ENCODE measurements at places on chromosomes 6 and 20.

GRCh38 chr6:89385156-89385667 is 26.9 kb downstream of the RRAGD start:
- no peak for DNase-seq

- no peak for DNase-seq
Measured at GRCh38 chr20:43576108-43576507, 14.6 kb upstream of the IFT52 start.

GRCh38 chr6:106974336-106974998 is at the start of gene CD24:
Gene CD24, minus strand, starts transcription at chr6:106974729. Its CDS starts 83 bp downstream, at chr6:106974646.
- DNase-seq, result no peak

- DNase-seq, result no peak
Measured at GRCh38 chr6:24574809-24575208, 71.2 kb downstream of the KIAA0319 start.

- no peak for DNase-seq
Measured at GRCh38 chr20:61570646-61571195, 318.7 kb downstream of the CDH4 start.

- peak; percentile 36 for DNase-seq
Measured at GRCh38 chr6:30357678-30358540, 13.0 kb downstream of the RPP21 start.

GRCh38 chr6:111992851-111993250 is 61.1 kb upstream of the CCN6 start:
- no peak for DNase-seq

GRCh38 chr6:53532061-53532797 is 12.7 kb downstream of the GCLC start:
- no peak for DNase-seq

- DNase-seq, result no peak
Measured at GRCh38 chr20:5056801-5057599, 55.7 kb upstream of the SLC23A2 start.

DNA sequence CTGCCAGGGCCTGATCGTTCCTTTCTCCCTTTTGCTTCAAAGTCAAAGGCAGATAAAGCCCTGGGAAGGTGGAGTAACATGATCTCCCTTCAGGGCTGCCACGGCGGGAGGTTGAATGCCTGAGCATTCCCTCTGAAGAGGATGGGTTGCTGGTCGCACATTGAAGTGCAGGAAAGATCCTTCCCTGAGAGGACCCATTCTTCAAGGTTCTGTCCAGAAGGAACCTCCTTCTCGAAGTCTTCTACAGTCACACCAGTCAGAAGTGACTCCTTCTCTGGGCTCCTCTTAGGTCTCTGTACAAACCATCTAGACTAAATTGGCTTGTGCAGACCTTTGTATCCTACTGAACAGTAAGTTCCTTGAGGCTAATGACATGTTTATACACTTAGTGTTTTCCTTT is 192.6 kb upstream of the VGLL2 start:
- no peak for DNase-seq

DNA sequence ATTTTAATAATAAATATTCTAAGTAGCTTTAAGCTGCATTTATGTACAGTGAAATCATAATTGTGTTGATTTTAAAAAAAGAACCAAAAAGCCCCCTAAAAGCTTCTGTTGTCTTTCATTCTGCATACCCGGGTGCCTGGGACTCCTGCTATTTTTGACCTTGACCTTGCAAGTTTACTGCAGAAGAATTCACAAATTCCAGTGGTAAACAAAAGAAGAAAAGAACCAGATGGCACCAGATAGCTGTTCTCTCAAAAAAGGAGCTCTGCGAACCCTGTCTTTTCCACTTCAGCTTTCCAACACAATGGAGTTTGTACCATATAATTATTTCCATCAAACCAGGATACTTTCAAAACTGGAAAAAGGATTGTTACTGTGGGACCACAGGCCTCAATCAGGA is 363.3 kb downstream of the SMOC2 start:
- no peak for DNase-seq

DNA sequence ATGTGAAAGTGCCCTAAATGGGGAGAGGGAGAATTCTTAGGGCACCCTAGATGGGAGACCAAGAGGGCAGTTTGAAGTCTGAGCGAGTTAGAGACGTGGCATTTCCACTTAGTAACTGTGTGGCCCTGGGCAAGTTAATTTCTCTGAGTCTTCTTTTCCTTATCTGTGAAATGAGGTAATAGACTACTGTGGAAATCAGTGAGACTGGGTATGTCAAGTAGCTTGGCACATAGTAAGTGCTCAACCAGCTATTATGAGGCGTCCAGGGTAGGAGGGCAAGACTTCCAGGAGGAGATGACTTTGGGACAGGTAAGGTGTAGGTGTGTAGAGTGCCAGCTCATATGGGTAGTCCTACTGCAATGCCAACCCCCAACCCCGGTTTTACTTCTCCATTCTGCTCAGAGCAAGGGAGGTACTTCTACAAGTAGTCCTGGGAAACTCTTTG is 770 bp downstream of the KIF3B start:
- no peak for DNase-seq

GRCh38 chr6:155523821-155524651 is 68.4 kb upstream of the NOX3 start:
- no peak for DNase-seq

- DNase-seq, result peak; percentile 69
Measured at GRCh38 chr6:16985513-16986284, 116.2 kb upstream of the STMND1 start.

DNA sequence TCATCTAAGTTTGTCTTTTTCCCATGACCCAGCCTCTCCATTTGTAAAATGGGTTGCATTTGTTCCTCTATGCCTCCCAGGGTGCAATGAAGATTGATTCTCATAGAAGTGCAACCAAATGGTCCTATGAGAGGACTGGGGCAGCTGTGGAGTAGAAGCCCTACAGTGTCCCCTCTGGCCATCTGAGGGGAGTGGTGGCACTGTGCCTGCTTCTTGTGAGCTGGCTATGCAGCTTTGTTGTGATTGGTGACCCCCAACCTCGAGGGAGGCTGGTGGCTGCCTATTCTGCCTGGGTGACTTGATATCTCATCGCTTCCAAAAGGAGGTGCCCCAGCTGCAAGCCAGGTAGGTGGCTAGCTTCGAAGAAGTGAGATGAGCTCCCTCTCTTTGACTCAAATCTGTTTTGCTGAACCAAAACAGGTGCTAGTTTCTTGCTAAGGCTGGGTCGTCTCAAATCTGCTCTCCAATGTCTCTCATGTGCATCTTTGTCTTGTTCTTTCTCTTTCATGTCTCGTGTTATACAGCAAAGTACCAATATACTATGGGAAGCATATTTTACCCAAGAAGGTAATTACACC is 33.9 kb downstream of the TXLNB start:
- no peak for DNase-seq

- DNase-seq, result no peak
Measured at GRCh38 chr6:117266257-117267053, 1.1 kb downstream of the VGLL2 start.

GRCh38 chr6:121439926-121440325 is 4.5 kb downstream of the GJA1 start:
- no peak for DNase-seq

DNA sequence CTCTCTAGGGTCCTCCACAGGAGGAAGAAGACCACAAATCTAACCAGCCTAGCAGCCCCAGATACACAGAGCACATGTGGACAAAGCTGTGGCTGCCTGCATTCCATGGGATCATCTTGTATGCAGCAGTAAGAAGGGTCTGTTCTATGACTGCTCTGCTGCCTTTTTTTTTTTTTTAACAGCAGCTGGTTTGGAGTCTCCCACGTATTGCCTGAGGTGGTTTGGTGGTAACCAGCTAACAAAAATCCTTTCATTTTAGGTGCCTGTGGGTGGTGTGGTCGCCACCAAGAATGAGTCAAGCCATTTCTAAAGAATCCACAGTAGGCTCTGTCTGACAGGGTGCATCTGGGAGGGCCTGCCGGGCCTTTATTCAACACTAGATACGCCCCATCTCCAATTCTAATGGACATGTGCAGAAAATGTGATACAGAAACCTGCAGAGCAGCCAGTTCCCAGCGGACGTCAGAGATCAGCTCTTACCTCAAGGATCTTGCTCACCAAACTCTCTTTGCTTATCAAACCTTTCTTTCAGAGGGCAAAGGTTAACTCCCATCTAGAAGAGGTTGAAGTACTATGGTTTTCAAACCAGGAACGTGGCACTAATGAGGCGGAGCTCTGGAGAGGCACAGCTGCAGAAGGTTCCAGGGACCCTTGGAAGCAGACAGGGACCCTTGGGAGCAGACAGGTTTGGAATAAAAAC is 32.0 kb downstream of the GNAS-AS1 start:
- peak; percentile 42 for DNase-seq

DNA sequence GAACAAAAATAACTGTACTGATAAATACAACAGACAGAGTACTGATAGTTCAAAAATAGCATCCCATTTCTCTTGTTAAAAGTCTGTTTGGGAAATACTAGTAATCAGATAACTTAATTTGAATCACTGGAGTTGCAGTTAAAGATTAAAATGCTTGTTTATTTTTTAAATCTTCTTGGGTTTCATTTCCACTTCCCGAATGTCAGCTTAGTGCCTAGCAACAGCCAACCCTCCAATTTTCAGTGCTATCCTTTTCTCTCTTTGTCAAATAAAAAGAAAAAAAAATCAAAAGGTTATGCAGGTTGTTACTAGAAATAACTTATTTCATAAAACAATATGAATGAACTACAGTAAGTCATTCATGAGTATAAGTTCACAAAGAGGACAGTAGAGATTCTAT is 257.7 kb upstream of the STXBP5 start:
- no peak for DNase-seq

GRCh38 chr6:42769051-42769450 is 12.8 kb upstream of the BICRAL start:
- no peak for DNase-seq

DNA sequence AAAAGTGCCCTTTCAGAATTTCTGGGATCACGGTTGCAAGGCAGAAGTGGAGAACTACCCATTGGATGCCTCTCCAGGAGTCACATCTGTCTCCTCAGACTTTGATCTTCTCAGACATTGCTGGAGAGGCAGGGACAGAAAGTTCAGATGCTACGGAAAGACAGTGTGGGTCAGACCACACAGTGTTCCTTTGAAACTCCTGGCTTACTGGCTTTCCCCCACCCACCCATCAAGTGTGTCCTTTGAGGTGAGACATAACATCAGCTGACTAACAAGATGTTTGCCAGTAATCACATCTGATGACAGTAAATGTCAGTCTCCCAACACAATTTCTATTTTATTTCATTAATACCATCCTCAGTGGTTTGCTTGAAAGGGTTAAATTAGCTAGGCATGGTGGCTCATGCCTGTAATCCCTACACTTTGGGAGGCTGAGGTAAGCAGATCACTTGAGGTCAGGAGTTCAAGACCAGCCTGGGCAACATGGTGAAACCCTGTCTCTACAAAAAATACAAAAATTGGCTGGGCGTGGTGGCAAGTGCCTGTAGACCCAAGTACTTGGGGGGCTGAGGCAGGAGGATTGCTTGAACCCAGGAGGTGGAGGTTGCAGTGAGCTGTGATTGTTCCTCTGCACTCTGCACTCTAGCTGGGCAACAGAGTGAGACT is 67.2 kb upstream of the SNX9 start:
- no peak for DNase-seq

DNA sequence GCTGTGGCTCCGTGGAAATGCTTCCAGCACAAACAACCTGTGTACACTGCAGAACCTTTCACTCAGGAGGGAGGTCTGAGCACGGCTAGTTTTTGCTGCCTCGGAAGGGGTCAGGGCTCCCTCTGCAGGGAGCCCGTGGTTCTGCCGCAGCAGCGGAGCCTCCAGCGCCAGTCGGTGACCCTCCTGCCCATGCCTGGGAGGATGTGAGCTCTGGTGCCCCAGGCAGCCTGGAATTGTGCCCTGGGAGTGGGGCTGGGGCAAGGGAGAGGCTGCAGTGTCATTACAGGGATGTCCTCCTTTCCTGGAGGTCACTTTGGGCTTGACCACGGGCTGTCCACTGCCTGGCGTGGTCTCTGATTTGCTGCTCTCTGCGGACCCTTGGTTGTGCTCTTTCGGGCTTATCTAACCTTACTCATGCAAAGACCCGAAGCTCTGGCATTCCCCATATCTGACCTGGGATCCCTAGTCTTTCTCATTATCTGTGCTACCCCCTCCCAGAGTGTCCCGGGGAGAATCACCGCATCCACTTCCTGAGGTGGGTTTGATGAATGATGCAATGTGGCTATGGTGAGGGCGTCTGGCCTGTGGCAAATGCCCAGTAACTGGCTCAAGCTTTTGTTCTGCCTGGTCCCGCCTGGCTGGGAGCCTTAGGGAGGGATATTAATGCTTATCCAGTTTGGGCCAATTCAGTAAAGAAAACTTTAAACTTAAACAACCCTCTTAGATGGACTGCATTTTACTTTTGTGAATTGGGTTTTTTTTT is 59.6 kb upstream of the TAGAP start:
- no peak for DNase-seq

DNA sequence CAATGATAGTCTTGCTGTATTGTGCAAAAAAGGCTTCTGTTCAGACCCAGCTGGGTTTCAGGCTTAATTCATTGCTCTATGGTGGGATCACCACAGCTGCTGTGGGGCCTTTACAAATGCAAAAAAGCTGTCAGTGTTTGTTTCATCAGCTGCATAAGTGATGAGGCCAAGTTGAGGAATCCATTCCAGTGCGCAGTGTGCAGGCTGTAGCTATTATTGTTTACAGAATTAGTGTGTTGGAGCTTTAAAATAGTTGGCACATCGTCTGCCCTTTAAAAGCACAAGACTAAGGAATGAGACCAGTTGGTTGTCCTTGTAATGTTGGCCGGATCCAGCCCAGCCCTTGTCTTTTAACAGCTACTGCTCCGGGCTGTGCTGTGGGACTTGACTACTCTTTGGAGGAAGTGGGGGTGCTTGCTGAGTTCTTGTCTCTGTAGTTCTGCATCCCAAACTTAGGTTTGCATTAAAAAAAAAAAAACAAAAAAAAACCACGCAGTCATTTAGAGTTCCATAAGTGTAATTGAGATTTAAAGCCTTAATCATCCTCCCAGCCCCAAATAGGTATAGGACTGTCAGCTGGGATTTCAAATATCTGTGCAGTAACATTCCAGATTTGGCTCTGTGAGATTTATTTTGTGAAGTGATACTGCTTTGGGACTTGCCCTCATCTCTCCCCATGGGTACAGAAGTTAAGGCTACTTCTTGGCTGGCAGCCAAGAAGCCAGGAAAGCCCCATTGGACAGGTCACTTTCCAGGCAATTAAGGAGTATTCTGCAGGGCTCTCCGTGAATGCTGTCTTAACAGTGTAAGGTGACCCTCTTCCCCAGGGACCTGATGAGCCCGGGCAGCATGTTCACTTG is 19.3 kb downstream of the JARID2 start:
- DNase-seq, result peak; percentile 66

DNA sequence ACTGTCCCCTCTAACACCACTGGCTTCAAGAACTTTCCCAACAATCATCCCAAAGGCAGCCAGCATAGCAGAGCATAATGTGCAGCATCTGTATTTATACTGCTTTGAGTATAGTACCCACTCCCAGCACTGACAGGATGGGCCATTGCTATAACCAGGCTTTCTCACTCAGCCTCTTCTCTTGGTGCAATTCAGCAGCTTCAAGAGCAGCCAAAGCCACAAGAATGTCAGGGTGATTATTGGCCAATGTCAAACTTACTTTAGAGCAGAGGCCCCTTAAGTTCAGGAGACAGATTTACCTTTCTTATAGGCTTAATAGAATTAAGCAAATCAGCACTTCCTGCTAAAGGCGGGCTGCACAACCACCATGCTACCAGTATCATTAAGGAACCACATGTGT is 232.4 kb upstream of the RSPO3 start:
- no peak for DNase-seq

All from AG04450 (cell line).